ENCODE measurements at places on chromosomes 1 and 21.

DNA sequence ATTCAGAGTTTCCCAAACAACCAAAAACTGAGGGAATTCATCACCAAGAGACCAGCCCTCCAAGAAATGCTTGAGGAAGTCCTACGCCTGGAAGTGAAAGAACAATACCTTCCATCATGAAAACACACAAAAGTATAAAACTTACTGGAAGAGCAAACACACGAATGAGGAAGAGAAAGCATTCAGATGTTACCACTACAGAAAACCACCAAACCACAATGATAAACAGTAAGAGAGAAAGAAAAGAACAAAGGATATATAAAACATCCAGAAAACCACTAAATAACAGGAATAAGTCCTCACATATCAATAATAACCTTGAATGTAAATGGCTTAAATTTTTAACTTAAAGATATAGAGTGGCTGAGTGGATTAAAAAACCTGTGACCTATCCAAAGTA is 58.5 kb upstream of the BCL10 start:
- no peaks in the 10 kb centered on the region for H3K36me3 ChIP-seq
- DNase-seq = no peak
- no peaks in the 10 kb centered on the region for H3K4me1 ChIP-seq
- no peak overlapping the region for H3K4me3 ChIP-seq
- no peak overlapping the region for H3K27ac ChIP-seq
- H3K27me3 ChIP-seq = no peaks in the 10 kb centered on the region

DNA sequence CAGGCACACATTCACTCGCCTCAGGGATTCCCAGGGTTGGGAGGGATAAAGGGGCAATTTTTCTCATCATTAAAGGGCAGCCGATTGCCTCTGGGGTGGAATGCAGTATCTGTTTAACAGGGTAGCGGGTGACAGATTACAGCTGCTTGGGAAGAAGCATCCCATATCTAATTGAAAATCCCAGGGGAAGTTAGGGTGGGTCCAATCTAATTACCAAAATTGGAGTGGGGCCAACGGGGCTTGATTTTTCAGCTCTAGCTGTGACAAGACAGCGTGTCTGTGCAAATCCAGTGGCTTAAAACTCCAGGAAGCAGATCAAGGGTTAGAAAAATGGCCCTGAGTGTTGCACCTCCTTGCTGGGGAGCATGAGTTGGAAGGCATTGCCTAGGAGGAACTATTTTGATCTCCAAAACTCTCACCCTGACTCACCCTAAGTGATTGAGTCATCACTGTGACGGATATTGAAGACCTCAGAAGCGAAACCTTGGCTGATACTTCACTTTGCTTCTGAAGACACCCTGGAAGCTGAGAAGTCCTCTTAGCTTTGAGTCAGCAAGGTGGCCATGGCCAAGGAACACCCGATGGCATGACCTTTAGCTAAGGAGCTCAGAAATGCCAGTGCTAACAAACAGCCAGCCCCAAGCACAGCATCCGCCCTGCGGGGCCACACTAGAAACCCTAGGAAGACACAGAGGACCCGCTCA is 46.0 kb downstream of the GRHL3 start:
- H3K27ac ChIP-seq = no peak overlapping the region
- no peak overlapping the region for H3K4me3 ChIP-seq
- no peaks in the 10 kb centered on the region for H3K27me3 ChIP-seq
- H3K4me1 ChIP-seq = no peaks in the 10 kb centered on the region
- no peak for DNase-seq

DNA sequence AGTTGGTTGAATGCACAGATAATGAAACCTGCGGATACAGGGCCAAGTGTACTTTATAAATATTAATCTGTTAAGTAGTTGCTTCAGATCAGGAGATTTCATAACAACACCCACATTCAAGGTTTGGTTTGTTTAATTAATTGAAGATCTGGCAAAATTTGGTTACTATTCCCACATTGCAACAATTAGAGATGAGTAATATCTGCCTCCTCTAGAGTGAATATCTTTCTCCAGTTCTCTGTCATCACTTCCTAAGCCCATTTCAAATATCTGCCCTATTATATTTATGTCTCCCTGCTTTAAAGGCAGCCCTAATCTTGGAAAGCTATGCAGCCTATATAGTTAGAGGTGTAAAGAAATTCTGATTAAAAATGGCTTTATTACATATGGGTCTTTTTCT is 61.4 kb downstream of the PPP2R5A start:
- no peak for DNase-seq
- no peak overlapping the region for H3K4me3 ChIP-seq
- H3K4me1 ChIP-seq = no peaks in the 10 kb centered on the region
- no peak overlapping the region for H3K27ac ChIP-seq
- H3K27me3 ChIP-seq = no peaks in the 10 kb centered on the region
- no peaks in the 10 kb centered on the region for H3K36me3 ChIP-seq

DNA sequence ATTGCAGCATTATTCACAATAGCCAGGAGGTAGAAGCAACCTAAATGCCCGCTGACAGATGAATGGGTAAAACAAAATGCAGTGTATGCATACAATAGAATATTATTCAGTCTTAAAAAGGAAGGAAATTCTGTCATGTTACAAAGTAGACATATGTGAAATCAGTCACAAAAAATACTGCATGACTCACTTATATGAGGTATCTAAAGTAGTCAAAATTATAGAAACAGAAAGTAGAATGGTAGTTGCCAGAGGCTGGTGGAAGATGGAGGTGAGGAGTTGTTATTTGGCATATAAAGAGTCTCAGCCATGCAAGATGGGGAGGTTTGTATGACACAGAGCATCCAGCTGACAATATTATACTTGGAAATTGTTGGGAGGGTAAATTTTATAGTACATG is 43.0 kb upstream of the EGLN1 start:
- H3K27ac ChIP-seq = no peak overlapping the region
- DNase-seq = no peak
- H3K36me3 ChIP-seq = no peaks in the 10 kb centered on the region
- H3K4me3 ChIP-seq = no peak overlapping the region

DNA sequence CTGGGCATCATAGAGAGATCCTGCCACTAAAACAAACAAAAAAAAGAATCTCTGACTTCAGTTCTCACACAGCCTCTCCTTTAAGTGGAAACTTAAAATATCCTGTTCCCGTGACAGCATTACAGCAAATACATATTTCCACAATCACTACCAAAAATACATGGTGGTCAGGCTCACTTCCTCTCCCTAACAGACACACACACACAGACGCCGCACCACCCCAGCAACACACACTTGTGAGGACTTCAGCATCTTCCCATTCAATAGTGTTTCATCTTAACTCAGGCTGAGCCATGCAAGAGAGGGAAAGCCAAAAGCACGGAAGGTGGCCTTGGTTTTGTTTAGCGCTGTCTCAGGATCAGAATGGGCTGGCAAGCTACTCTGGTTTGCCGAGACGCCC is 21.9 kb downstream of the KIAA1614 start:
- peaks cover 3% of the 10 kb centered on the region for H3K4me1 ChIP-seq
- no peaks in the 10 kb centered on the region for H3K36me3 ChIP-seq
- DNase-seq = no peak
- no peaks in the 10 kb centered on the region for H3K27me3 ChIP-seq

DNA sequence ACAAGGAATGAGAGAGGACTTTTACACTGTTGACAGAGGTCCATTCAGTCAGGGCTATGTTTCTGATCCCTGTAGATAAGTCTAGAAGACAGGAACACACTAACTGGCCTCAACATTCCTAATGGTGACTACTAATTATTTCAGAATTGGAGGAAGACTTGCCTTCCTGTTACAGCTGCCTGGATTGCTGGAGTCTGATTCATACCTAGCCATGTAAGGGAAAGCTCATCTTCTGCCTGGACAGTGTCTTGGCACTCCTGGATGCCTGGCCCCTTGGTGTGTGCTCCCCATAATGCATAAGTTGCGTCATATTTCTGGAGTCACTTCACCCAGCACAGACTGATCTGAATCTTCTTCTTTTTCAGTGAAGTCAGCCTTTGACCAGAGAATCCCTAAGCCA is 326.0 kb upstream of the RUNX1 start:
- H3K4me3 ChIP-seq = no peak overlapping the region
- no peak overlapping the region for H3K27ac ChIP-seq
- no peak for DNase-seq
- H3K4me1 ChIP-seq = no peaks in the 10 kb centered on the region
